ENCODE measurements at places on chromosomes 4 and X.

DNA sequence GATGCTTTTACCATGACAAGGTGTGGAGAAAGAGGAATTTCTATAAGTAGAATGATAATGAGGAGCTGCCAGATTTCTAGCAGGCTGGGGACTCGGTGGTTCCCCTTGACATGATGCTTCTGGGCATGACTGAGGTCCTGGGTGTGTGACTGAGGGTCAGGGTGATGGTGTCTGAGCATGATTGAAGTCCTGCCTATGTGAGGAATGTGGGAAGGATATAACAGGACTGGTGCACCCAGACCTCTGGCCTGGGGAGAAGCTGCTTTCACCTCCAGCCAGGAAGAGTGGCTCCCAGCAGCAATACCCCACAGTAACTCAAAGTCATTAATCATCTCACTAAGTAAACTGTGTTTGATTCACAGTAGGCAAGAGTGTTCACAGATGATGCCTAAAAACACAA is 17.4 kb downstream of the SORBS2 start:
- no peak for DNase-seq

GRCh38 chrX:40120838-40121580 is 23.3 kb upstream of the BCOR start:
- no peak for DNase-seq

- DNase-seq = no peak
Observed at GRCh38 chrX:42628471-42628870, 149.5 kb downstream of the PPP1R2C start.

DNA sequence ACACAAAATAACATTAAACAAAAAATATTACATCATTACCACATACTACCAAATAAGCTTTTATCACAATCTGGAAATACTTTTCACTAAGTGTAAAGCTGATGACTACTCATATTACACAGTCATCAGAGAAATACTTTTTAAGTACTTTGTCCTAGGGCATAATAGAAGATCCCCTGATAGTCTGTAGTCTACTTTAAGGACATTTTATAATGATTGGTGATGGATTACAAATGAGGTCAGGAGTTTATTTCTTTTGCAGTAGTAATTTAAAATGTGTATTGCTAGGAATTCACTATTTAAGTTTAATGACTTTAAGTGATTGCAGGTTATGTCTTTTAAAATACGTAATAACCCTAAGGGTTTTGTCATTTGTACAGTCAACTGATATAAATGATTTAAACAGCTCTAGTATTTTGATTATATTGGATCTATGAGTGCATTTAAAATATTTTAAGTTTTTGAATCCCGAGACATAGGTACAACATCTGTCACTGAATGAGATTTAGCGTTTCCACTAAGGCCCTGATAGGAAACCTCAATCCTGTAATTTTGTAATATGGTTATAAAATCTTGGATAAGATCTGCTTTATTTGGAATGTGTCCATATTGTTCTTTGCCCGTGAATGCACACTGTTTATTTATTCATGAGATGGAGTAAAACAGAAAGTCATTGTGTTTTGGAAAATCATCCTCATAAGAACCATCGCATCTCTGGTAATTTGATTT is 189.5 kb downstream of the ARAP2 start:
- DNase-seq = no peak

DNA sequence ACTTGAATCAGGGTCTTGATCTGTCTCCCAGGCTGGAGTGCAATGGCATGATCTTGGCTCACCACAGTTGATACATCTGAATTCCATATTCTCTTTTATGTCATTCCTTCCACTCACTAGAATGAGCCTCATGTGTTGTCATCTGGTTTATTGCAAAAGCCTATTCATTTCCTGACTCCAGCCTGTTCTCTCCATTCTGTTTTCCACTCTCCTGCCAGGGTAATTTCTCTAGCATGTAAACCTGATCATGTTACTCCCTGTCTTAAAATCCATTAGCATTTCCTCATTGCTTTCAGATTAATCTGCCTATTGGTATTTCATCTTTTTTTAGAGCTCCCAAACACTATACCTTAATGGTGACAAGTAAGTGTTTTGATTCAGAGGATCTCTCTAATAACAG is 4.3 kb upstream of the DDX60L start:
- no peak for DNase-seq

Measured in left cardiac atrium (tissue), 4 donors.